Neural crest cell (in vitro differentiated cells): ENCODE measurements at places on chromosomes 4 and X. TPM values are rescaled to one million over a fixed set of nuclear protein-coding genes. Genes with fewer than 3 reads are reported as not detected.

- no peak for DNase-seq
These were observed 51.1 kb downstream of the C4orf51 start for GRCh38 chr4:145731028-145731427.

DNA sequence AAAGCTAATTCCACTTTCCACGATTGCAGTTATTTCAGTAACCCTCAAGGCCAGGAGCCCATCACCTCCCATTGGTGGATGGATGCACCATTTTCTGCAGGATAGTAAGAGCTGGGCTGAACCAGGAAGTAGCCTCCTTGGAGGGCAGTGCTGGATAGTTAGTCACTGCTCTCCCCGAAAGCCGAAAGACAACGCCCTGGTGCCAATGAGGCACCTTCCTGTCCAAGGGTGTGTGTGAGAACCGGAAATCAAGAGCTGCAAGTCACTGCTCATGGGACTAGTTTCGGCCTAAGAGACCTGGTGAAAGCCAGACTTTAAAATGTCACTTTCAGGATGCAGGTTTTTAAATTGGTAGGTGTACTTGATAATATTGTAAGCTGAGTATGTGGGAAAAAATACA, 203.8 kb upstream of the HS3ST1 start:
- no peak for DNase-seq

STOX2 gene
- 26.7 TPM in 2 replicates for total RNA-seq

GPR50 gene
- total RNA-seq, result 3.7 and 4.4 TPM in 2 replicates

CENPVL3 gene
- total RNA-seq, result 10.1 and 11.1 TPM in 2 replicates
